Lung microvascular endothelial cell (primary cell): ENCODE measurements at places on chromosomes 12 and 14. TPM values are rescaled to one million over a fixed set of nuclear protein-coding genes. Genes with fewer than 3 reads are reported as not detected.

DNA sequence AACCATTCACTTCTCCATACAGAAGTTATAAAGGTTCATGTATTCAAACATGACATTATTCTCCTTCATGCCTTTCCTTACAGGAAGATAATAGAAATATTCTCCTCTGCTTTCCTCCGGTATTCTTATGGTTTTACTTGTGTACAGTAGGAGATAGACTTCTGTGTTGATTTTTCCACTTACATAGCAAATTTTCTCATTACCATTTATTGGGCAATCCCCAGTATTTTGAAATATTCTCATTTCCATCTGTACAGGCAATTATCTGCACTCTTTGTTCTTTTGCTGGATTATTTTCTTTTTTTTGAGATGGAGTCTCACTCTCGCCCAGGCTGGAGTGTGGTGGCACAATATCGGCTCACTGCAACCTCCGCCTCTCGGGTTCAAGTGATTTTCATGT lies 11.0 kb downstream of the PXMP2 start:
- DNase-seq: no peak

DNA sequence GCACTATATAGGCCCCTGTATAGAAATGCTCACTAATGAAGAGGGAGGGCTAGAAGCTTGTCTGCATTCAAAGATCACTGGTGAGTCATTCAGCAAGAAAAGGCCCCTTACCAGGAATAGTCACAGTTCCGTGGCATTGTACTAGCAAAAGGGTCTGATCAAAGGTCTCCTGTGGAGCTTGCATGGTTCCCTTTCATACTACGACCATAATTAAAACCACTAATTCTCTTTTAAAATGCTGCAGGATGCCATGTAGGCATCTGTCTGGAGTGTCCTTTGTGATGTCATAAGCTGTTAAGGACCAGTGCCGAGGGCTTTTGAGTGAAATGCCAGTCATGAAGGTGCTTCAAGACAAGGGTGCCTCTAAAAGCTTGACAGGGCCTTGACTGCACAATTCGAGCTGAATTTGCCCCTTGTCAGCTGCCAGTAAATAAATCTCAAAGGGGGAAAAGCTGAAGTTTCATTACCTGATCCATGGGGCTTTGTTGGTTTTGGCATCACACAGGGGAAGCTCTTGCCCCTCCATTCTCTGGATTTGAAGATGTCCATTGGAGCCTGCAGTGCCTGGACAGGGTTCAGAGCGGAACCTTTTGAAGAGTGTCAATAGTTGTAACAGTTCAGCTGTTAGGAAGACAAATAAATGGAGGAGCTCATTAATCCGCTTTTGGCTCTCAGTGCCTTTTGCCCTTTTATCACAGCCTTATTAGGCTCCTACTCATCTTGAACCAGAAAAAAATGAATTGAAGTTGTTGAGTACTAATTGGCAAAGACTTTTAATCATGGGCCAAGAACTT lies 69.1 kb downstream of the TMEM260 start:
- no peak for DNase-seq

Gene SDR9C7
- not detected in 2 replicates for total RNA-seq

GRCh38 chr14:77228056-77228455 lies 43.0 kb downstream of the NGB start:
- no peak for DNase-seq

Gene OTUB2
- total RNA-seq: 0.40 and 0.44 TPM in 2 replicates

DNA sequence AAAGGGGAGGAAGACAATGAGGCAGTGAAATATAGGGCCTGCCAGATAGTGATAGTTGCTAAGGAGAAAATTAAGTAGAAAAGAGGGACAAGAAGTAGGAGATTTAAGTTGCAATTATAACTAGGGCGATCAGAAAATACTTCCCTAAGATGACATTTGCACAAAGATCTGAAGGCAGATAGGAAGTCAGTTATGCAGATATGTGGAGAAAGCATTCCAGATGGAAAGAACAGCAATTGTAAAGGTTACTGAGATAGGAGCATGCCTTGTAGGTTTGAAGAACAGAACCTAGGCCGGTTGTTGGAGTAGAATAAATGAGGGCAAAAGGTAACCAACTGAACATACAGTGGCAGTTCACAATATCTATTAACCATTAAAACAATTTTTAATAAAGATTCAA lies 21.4 kb upstream of the ACTR6 start:
- no peak for DNase-seq

GRCh38 chr14:78951602-78952001 lies 781.4 kb downstream of the NRXN3 start:
- no peak for DNase-seq
